ENCODE measurements at places on chromosomes 12 and 14.

GRCh38 chr14:55572578-55572977 is 7.4 kb upstream of the KTN1 start:
- peak; percentile 44 for DNase-seq

GRCh38 chr14:61644834-61645233 is 50.5 kb upstream of the HIF1A start:
- no peak for DNase-seq

GRCh38 chr12:56836317-56836716 is 73.2 kb downstream of the HSD17B6 start:
- DNase-seq, result no peak

- peak; percentile 75 for DNase-seq
Measured at GRCh38 chr14:70045844-70046535, 142.8 kb downstream of the SLC8A3 start.

GRCh38 chr14:50113381-50114035 is 2.9 kb downstream of the VCPKMT start:
- no peak for DNase-seq

DNA sequence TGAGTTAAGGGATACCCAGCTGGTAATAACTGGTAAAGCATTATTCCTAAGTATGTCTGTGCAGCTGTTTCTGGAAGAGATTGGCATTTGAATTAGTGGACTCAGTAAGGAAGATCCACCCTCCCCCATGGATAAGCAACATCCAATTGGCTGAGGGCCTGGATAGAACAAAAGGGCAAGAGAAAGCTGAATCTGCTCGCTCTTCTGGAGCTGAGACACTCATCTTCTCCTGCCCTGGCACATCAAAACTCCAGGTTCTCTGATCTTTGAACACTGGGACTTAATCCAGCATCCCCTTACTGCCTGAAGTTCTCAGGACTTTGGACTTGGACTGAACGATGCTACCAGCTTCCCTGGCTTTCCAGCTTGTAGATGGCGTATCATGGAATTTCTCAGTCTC is 63.1 kb upstream of the CNOT2 start:
- DNase-seq, result no peak

- DNase-seq, result peak; percentile 22
Measured at GRCh38 chr12:112164011-112164660, 38.8 kb downstream of the TRAFD1 start.

GRCh38 chr12:53953831-53954693 is 641 bp upstream of the HOXC12 start:
- DNase-seq, result no peak

DNA sequence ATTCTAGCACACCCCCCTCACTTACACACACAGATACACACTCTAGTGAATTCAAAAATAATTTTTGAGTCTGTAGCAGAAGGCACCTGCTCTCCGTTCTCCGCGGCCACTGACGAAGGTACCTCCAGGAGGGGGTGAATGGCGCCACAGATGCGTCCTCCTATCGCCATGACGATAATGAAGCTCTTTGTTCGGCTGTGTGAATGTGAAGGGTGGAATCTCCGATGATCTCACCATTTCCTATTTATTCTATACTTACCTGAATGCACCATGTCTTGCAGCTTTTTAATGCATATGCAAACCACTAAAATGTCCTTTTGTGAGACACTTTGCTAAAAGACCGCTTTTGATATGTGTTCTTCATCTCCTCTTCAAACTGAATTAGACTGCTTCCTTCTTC is 162.7 kb downstream of the EGLN3 start:
- DNase-seq, result no peak

GRCh38 chr14:73655851-73656250 is 11.1 kb downstream of the DNAL1 start:
- DNase-seq, result no peak

- DNase-seq, result peak; percentile 59
Measured at GRCh38 chr12:56723889-56724700, 1.0 kb downstream of the NACA start.

DNA sequence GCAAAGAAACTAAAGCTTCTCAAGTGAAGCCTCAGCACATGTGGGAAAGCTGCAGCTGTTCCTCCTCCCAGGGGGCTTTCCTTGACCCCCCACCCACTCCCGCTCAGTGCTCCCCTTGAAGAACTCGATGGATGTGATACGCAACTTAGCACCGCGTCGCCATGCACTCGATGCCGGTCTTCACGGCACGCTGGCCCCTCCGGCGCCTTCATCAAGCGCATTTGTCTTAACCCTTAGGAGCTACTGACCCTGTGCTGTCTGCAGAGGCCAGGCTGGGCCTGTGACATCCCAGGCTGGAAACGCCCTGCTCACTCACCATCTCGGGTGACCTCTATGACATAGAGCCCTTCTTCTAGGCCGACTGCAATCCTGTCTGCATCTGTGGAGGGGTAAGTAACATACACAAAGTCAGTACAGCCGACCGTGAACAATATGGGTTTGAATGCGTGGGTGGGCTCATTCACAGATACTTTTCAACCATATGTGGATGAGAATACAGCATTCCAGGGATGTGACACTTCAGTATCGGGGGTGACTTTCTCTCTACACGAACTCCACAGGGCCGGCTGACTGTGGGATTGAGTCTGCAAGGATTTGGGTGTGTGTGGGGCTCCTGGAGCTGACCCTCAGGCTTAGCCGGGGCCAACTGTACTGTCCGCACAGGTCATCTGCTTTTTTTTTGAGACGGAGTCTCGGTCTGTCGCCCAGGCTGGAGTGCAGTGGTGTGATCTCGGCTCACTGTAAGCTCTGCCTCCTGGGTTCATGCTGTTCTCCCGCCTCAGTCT is 23.1 kb downstream of the AMN start:
- DNase-seq, result peak; percentile 31

- no peak for DNase-seq
Measured at GRCh38 chr12:103518899-103519298, 23.1 kb upstream of the C12orf42 start.

All from Right ventricle myocardium superior (tissue), 1 donor.